AG04449 (cell line): ENCODE measurements at places on chromosomes 11 and 22.

DNA sequence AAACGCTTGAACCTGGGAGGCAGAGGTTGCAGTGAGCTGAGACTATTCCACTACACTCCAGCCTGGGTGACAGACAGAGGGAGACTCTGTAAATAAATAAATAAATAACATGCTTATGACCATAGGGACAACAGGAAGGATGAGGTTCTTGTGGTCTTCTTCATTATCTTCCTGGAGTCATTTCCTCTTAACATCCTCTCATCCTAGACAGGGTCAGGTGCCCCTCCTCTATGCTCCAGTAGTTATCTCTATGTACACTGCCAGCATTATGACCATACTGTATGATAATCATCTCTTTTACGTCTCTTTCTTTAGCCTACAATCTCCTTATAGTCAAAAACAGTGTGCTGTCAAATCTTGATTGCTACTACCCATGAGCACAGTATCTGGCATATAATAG lies 17.7 kb downstream of the RAB30 start:
- DNase-seq = no peak

DNA sequence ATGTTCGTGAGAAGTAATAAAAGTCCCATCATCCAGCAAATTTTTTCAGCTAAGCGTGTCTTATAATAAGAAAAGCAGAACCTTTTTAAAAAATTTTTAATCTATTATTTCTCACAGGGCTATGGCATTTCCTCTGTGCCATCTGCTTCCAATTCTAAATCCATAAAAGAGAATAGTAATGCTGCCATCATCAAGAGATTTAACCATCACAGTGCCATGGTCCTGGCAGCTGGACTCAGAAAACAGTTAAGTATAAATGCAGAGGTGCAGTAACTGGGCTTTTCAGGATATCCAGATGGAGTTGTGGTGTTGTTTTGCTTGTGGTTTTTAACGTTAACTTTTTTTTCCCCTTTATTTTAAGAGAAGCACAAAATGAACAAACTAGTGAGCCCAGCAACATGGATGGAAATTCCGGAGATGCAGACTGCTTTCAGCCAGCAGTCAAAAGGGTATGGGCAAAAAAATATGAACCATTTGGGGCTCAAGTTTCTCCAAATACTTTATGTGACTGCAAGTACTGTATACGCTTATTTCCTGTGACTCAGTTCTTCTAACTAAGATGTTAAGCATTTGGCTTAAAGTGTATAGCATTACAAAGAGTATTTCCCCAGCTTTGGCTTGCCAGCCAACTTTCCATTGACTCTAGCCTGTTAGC lies 25.2 kb downstream of the GTF2H1 start:
- DNase-seq = peak; percentile 65

- no peak for DNase-seq
Observed at GRCh38 chr11:61362542-61362875, 335 bp downstream of the TMEM138 start.

DNA sequence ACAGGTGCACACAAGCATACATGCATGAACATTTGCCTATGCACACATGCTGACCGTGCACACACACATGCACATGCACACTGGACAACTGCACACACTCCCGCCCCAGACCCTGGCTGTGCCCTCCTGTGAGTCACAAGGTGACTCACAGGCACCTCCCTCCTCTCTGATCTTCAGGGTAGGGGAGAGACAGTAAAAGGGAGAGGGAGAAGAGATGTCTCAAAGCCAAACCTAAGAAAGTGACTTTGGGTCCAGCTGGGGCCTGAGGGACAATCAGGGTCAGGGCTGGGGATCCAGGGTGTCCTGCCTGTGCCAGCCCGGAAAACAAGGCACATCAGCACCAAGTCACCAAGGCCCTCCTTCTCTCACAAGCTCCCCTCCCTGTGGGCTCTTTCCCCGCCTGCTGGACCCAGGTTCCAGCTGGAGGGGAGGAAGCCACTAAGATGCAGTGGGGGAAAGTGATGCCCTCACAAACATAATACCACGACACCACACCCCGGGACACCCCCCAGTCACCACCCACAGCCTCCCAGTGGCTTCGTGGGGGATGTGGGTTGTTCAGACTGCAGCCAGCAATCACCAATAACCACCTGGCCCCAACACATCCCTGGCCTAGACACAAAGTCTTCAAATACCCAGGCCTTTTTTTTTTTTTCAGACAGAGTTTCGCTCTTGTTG lies 39.3 kb downstream of the PDGFB start:
- DNase-seq = no peak

DNA sequence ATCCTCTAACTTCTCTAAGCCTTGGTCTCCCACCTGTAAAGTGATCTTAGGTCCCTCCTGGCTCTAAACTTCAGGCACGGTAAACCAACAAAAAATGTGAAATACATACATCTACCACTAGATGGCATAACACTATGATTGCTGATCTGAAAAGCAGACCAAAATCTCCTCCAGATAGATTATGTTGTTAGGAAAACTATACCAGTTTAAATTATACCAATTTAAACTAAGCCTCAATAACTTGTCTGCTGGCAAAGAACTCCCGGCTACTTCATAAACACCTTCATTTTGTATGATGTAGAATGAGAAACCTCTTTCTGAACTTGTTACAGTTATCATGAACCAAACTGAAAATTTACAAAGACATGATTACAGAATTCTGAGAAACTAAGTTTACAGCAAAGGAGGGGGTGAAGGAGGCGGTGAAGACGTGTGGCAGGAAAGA lies 85.9 kb downstream of the SBF2 start:
- DNase-seq = no peak

GRCh38 chr22:41531715-41532477 lies 12.4 kb downstream of the POLR3H start:
- no peak for DNase-seq

GRCh38 chr11:132228746-132229325 lies 858.4 kb downstream of the NTM start:
- no peak for DNase-seq

DNA sequence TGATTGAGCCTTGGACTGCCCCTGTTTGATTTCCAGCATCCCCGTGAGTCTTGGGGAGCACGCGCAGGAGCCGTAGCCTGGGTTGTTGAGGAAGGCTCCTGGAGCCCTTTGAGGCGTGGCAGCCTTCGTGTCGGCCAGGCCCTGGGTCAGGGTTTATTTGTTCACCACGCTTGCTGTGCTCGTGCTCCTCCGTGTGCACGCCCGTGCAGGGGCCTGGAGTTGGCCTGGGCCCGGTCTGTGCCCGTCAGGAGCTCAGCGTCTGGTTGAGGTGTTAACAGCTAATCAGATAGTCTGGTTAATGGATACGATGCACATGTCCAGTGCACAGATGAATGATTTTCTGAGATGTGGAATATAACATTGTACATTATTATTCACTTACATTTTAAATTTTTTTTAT lies 8.0 kb downstream of the IGHMBP2 start:
- no peak for DNase-seq

- no peak for DNase-seq
Observed at GRCh38 chr22:26906464-26906863, 249.1 kb downstream of the MIAT start.

DNA sequence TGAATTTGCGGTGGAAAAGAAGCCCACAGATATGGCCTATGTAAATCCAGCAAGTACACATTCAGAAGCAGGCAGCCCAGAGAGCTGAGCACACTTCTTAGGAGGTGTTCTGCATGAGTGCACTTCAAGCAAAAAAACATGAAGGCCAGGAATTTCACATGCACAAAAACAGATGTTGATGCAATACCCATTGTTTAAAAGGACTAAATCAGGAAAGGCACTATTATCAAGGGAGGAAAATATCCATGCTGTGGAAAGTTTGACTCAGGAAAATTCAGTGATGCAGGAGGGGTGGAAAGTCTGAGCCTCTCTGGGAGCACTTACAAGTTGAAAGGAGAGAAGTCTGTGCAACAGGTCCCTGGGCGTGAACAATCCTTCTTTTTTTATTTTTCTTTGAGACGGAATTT lies 15.8 kb upstream of the CARS1 start:
- no peak for DNase-seq

DNA sequence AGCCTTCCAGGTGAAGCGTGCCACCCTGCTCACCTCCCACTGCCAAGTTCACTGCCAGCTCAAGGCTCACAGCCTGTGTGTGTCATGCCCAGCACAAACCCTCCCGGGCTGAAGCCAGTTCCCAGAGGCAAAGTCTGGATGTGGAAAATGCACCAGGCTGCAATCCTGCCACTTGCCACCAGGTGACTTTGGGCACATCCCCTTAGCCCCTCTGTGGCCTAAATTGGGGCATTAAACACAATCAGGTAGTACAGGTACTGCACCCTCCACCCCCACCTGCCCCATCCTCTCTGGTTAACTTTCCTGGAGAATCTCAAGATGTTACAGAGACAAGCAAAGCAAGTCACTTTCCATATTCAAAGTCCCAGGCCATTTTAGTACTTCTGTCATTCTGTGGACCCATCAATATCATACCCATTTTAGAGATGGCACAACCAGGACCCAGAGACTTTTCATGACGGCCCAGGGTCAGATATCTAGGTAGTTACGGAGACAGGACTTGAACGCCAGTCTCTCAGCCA lies 1.8 kb upstream of the RASD2 start:
- no peak for DNase-seq

DNA sequence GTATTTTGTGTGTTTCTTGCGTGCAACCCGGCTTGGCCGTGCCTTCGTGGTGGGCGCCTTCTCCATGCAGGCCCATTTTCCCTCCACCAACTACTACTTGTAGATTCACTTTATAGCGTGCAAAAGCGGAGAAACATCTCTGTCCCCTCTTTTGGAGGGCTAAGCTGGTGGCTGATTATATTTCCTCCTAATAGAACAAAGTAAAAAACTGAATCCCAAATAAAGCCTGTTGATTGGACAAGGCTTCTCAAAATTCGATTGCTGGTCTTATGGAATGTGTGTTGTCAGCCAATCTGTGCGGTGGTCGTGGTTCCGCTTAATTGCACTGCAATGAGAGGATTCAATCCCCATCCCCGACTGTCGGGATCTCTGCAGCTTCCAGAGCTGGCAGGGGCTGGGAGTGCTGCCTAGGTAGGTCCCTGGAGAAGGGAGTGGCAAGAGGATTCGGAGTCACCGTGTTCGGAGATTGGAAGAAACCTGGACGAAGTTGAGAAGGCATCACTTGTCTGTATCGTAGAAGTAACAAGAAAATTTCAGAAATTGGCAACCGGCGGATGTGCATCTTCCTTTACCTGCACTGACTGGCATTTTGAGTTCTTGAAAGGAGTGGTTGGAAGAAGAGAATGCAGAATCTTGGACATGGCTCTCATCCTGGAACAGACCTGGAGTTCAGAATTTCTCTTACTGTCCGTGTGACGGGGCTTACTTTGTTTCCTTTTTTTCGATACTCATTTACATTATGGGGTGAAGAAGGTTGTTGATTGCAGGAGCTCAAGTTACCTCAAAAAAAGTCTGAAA lies 1.1 kb downstream of the HMGXB4 start:
- DNase-seq = no peak

DNA sequence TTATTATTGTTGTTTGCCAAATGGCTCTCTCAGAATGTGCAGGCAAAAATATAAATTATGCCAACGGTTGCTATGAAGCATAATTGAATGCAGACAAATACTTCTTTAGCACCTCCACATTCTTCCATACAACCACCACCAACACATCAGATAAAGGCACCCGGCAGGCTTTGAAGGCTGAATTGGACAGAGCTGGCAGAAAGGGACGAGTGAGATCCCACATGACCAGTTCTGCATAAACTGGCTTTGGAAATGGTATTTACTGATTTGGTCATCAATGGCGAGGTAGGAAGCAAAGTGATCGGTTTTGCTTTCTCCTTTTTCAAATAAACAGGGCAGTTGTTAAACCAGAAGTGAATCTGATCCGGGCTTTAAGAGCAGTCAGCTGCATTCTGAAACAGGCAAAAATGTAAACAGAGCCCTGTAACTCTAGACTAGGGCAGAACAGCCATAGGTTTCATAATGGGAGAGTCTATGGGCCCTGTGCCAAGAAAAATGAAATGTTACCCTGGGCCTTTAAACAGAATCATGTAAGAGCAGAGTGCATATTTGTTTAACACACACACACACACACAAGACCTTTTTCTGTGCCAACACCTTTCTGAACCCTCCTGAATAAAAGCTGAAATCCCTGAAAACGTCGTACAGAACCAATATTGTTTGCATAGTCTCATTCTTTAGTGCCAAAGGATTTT lies 97.7 kb downstream of the MPPED2 start:
- peak; percentile 14 for DNase-seq

DNA sequence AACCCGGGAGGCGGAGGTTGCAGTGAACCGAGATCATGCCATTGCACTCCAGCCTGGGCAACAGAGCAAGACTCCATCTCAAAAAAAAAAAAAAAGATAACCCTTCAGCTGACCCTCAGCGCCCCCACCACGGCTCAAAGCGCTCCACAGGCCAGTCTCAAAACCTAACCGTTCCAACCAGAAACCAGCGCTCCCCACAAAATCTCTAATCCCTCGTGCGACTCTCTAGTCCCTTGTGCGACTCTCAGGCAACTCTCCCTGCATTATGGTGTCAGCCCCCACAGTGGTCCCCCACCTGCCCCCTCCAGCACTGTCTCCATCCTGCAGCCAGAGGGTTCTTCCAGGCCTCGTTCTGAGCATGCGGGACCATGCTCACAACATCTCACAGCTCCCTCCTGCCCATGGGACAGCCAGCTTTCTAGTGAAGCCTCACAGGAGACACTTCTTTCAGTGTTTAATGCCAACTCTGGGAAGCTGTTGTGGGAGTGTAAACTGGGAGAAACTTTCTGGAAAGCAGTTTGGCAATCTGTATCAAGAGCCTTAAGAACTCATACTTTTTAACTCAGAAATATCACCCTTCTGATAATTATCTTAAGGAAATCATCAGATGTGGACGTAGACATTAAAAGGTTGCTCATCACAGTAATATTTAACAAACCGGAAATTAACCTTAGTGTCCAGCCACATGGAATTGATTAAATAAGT lies 4.2 kb upstream of the RASGRP2 start:
- peak; percentile 44 for DNase-seq

DNA sequence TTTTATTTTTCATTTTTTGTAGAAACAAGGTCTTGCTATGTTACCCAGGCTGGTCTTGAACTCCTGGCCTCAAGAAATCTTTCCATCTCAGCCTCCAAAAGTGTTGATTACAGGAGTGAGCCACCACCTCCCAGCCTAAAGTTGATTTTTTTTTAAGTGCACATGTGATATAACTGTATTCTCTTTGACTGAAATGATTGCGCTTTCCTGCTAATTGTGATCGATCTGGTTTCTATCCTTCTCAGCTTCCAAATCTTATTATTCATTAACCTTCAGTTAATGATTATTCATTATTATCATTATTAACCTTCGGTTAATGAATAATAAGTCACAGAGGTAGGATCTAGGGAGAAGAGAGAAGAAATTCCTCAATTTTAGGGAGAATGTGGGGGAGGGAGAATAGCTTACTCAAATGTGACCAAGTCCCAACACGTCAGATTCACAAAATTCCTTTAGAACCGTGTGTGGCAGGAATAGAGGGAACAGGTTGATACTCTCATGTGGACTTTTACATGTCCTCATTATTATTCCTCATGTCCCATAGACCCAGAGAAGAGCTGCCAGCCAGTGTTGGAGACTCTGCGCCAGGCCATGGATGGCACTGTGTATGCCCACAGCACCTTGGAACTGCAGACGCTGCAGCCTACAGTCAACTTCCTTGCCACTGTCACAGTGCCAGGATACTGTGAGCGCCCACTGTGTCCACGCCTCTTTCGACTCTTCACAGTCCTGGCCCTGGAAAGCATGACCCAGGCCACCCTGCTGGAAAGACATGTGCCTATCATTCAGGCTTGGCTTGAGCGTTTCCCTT lies 47.1 kb downstream of the RRP8 start:
- DNase-seq = no peak
